ENCODE measurements at places on chromosomes 1 and 21.

DNA sequence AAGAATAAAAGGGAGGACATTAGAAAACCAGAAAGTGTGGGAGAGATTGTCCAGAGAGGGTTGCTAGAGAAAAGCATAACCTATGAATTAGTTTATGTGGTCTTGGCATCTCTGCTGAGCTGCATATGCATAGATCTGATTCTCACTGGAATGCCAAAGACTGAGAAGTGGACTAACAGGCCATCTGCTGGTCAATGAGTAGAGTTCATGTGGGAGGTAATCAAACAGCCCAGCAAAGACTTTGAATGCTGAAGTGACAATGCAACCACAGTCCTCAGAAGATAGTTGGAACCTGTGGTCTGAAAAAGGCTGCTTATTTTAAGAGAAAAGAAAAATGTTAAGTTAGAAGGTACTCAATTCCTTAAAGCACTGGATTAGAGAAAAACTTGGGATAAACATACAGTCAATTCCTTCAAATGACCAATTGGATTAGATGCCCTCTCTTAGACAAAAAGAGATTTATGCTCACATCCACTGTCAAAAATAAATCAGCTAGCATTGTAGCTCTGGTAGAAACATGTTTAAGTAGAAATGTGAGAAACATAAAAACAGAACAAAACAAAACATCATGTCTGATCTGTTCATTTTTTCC, 382.8 kb downstream of the AMY1C start:
- DNase-seq, result no peak

DNA sequence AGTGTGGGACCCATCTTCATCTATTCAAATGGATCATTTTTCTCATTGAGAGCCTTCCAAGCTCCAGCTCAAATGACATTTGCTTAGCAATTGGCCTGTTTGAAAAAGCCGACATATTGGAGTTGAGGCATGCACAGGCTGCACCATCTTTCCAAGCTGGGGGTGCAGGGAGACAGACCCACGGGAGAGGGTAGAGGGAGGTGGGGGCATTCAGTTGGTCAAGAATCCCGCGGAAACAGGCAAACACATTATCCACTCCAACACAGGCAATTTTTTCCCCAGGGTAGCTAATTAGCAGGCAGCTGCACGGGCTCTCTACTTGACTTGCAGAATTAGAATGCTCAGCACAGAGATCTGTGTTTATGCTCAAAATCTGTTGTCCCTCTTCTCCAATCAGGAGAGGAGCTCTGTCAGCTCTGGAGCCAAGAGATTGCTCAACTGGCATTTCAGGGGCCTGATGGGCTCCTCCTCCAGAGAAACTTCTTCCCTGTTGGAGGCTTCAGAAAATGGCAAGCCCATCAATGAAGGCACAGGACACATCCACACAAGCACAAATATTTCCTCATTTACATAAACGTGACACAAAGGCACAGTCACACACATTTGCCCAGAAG, 267.8 kb downstream of the FOXD2 start:
- no peak for DNase-seq

- DNase-seq, result no peak
These were observed 6.1 kb downstream of the C1orf159 start for GRCh38 chr1:1109743-1110142.

DNA sequence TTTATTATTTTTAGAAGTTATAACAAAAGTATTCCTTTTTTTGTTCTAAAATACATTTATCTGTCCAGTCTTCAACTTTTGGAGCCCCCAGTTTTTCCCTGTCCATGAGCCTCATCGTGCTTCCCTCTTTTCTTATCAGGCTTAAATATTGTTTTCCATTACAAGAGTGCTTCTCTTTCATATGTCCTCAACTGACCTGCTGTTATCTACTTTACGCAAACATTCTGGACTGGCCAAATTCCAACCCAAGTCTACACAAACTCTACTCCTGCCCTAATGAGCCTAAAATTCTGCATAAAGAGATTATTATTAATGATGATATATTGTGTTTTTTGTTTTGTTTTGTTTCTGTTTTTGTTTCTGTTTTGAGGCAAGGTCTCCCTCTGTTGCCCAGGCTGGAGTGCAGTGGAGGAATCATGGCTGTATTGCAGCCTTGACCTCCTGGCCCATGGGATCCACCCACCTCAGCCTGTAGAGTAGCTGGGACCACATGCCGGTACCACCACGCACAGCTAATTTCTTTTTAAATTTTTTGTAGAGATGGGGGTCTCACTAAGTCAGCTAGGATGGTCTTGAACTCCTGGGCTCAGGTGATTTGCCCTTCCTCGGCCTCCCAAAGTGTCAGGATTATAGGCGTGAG, 318.8 kb upstream of the NEGR1 start:
- DNase-seq, result no peak

DNA sequence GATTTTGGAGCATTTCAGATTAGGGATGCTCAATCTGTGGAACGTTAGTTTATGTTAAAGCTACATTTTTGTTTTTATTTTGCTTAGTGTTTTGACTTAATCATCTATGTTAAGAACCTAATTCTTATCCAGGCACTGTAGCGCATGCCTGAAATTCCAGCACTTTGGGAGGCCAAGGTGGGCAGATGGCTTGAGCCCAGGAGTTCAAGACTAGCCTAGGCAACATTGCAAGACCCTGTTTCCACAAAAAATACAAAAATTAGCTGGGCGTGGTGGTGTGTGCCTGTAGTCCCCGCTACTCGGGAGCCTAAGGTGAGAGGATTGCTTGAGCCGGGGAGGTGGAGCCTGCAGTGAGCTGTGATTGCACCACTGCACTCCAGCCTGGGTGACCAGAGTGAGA, 23.4 kb downstream of the FNBP1L start:
- DNase-seq, result no peak

DNA sequence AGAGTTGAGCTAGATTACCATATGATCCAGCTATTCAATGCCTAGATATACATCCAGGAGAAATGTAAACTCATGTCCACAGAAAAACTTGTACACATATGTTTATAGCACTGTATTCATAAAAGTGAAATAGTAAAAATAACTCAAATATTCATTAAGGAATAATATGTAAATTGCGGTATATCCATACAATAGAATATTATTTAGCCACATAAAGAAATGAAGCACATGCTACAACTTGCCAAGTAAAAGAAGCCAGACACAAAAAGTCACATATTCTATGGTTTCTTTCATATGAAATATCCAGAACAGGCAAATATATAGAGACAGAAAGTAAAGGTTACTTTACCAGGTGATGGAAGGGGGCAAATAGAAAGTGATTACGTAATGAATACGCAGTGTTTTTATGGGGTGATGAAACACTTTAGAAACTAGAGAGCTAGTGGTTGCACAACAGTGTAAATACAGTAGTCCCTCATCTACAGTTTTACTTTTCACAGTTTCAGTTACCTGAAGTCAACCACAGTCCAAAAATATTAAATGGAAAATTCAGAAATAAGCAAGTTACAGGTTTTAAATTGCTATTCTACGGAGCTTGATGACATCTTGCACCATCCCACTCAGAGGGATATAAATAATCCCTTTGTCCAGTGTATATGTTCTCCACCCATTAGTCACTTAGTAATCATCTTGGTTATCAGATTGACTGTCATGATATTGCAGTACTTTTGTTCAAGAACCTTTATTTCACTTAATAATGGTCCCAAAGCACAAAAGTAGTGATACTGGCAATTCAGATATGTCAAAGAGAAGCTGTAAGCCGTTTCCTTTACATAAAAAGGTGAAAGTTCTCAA, 62.3 kb downstream of the ZNF644 start:
- DNase-seq, result no peak

GRCh38 chr1:115557715-115558114, 84.1 kb upstream of the VANGL1 start:
- no peak for DNase-seq

- no peak for DNase-seq
These were observed 735.3 kb upstream of the ADGRL4 start for GRCh38 chr1:79741720-79742421.

DNA sequence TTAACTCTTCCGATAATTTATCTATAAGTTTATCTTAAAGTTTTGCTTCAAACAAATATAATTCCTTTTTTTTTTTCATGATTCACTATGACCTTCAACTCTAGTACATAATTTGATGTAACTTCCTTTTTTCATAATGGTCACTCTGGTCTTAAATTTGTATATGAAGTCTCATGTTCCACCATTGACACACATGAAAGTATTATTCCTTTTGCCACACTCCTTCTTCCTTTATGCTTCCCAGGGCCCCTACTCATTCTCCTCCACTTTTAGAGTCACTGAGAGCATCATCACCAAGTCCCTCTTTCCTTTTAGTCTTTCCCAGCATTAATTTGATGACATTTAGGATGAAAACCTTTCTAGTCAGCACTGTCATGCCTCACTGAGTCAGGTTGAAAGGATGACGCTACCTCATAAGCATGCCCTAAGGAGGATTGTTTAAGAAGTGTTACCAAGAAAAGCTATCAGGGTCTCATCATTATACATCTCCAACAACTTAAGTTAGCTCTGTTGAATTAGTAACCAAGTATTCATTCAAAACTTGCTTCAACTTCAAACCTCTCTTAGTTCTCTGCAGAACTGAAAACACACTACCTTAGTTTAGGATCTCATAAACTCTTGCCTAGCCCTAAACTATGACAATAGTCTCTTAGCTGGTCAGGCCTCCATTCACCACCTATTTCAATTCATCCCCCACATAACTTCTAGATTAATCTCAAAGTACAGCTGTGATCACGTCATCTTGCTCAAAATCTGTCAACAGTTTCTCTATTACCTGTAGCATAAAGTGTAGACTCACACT, 14.5 kb downstream of the AUNIP start:
- DNase-seq, result no peak

- no peak for DNase-seq
These were observed at the start of gene CELA2B for GRCh38 chr1:15475752-15476314. TSS of gene CELA2B (plus strand) at chr1:15476104. CDS start at chr1:15476126, 22 bp downstream.

- no peak for DNase-seq
These were observed 59.4 kb upstream of the FAM20B start for GRCh38 chr1:178966312-178966711.

DNA sequence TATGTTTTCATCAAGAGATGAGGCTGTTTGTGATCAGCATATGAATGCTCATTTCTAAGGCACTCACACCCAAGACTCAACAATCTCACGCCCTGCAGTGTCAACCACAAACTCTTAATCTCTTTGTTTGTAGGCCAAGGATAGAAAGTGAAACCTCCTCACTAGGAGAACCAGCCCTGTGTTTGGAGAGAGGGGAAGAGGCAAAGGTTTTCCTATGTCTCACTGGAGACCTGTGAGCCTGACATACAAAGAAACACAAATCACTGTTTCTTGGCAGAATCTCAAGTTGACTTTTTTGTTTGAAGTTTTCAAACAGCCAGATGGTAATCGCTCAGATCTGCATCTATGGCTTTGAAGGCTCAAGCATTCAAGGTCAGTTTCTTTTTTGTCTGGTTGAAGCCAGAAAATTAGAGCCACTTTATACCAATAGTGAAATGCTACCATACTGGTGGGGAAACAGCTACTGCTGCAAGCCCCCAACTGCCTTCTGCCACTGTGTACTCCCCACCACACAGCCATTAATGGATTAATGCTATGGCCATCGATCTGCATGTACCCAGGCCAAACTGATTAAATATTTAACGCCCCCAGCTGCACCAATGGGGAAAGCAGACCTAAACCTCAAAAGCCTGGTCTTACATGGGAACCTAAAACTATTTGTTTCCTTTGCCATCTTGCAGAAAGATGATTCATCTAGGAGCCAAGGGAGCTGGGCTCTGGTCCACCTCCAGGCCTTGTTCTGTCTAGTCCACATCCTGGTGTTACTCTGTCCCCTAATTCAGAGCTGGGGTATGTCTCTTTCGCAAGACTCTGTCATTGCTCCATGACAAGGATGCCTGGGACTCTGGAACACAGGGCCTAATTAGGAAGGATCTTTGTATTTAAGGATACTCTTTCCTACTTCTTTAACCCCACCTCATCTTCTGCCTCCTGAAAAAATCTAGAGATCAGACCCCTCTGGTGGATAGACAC, 16.3 kb downstream of the PDZK1 start:
- no peak for DNase-seq

DNA sequence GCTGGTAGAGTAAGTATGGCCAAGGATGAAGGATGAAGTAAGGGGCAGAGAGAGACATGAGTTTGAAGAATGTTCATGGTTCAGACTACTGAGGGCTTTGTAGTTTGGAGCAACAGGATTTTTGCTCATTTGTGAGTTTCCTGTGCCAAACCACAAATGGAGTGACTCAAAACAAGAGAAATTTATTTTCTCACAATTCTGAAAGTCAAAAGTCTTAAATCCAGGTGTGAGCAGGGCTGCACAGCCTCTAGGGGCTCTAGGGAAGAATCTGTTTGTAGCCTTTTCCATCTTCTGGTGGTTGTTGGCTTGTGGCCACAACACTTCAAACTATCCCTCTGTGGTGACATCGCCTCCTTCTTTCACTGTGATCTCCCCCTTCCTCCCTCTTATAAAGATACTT, 58.9 kb downstream of the RHOU start:
- DNase-seq, result no peak

- DNase-seq, result no peak
These were observed 58.2 kb downstream of the TBX19 start for GRCh38 chr1:168338589-168339503.

GRCh38 chr21:34221331-34222030, 142.3 kb upstream of the KCNE2 start:
- DNase-seq, result no peak

DNA sequence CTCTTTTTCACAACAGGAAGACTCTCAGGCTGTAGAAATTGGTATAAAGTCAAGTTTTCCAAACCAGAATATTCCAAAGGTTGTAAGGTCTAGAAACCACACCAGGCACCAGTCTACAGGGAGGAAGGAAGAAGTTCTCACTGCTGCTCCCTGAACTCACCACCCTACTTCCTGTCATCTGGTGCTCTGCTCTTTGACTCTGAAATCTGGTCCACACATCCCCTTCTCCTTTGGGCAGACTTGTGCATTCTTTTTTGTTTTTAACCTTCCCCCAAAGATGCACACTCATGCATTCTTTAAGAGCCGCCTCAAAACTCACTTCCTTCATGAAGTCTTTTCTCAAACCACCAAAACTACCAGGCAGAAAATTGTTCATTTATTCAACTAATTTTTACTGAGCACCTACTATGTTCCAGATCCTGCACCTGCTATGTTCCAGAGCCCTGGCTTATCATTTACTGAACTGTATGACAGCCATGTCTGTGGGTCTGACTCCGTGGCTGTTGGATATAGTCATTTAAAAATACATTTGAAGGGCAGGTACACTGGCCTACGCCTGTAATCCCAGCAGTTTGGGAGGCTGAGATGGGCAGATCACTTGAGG, 30.1 kb upstream of the EPS15 start:
- no peak for DNase-seq
